ENCODE measurements at places on chromosomes 7 and 10.

- no peak for DNase-seq
Observed at GRCh38 chr10:117547716-117548668, 5.4 kb downstream of the EMX2 start.

GRCh38 chr10:84406561-84406960 lies 78.2 kb downstream of the CCSER2 start:
- DNase-seq: no peak

DNA sequence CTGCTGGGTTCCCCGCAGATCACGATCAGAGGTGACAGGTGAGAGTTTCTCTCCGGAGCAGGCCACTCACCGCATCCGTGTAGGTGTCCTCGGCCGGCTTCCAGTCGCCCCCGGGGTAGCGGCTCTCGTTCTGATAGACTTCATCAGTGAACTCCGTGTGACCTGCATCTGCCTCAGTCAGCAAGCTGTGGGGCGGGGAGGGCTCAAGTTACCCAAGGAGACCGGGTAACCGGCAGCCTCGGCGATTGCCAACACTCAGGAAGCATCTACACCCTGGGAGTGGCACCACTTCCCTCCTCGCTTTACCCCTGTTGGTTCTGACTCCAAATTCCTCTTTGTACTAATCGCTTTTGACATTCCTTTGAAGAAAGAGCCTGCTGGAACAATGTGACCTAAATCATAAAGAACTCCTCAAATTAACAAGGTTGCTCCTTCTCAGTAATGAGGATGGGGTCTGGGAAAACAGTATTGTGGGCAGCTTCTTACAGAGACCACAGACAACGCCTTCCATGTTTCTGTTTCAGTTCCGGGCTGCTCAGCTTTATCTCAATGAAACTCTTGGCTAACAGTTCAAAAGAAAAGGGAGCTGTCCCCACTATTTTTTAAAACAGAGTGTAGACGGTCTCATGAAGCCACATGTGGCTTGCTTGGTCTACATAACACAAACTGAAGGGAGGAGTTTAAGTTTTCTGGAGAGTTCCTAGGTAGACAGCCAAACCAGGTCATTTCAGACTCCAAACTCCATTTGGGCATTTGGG lies 118.1 kb downstream of the MYOF start:
- DNase-seq: no peak

DNA sequence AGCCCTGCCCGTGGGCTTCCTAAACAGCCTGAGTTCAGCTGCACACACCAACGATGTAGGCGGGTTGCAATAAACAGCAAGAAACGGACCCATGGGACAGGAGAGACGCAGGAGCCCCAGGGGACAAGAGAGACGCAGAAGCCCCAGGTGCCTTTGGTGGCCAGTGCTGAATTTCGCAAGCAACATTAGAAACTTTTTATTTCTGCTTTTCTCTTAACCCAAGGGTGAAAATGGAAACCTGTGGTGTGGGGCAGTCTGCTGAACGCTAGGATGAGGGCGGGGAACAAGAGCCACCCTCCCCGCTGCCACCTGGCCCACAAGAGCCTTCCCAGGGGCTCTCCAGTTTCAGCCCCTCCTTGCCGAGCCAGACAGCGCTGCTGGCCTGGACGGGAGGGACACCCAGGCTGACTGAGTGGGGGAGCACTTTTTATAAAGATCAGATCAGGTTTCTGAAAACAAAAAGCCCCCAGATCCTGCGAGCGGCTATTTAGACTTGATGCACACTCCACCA lies 20.0 kb upstream of the GPR146 start:
- DNase-seq: no peak

DNA sequence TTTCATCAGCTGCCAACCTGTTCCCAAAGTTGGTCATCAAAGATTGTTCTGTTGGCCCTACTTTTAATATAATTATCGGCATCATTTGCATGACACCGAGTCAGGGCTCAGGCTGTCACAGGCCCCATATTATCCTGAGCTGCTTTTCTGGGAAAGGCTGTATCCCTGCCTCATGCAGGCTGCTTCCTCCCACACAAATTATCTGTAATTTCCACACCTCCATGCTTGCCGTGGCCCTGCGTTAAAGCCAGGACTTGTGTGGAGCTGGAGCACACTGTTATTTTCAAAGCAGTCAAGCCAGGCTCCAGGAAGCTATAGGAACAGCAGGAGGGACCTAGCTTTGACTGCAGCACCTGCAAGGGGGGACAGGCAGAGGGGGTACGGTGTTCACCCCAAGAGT lies 5.4 kb upstream of the ADCYAP1R1 start:
- DNase-seq: no peak

- DNase-seq: no peak
Observed at GRCh38 chr10:26528715-26529393, 90.7 kb downstream of the APBB1IP start.

GRCh38 chr7:107924841-107925504 lies 34.0 kb downstream of the DLD start:
- no peak for DNase-seq

DNA sequence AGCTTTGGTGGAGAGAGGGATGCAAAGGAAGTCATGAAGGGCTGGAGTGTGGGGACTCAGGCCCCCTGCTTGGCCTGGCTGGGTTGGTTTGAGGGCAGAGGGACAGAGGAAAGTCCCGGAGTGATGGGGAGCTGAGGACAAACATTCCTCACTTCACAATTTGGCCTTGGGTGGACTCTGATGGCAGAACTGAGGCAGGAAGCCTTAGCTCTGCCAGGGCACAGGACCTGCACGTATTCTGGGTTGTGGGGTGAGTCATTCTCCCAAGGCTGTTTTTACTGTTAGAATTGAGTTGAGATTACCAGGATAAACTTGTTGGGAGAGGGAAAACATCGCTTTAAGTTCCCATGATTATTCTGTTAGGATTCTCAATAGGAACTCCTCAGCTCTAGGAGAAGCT lies 2.6 kb downstream of the GOLGA7B start:
- no peak for DNase-seq

All from NCI-H226 (cell line).